T-helper 17 cell (primary cell): ENCODE measurements at places on chromosomes 3 and 15.

DNA sequence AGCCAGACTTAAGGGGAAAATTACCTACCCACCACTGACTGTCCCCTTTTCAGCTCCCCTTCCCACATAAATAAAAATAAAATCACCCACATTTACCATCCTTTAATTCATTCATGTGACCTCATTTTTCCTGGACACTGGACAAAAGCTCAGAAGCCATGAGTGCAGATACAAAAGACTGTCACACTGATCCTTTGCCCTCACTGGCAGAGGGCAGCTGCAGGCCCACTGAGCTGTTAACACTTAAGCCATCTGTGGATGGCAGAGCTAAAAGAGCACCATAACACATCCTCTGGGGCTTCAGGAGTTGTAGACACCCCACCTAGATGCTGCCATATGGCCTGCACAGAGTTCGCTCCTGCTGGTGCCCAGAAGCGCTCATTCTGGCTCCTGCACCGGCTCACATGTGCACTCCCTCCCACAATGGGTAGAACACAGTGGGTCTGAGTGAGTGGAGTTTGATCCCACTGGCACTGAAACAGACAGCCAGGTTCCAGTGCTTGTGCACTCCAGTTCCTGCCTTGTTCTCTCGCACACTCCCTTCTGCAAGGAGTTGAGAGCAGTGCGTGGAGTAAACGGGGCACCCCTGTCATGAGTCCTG, 38.8 kb downstream of the EDC3 start:
- no peak overlapping the region for H3K27ac ChIP-seq
- no peaks in the 10 kb centered on the region for H3K36me3 ChIP-seq
- no peak for DNase-seq
- peaks cover 8% of the 10 kb centered on the region for H3K4me1 ChIP-seq
- no peak overlapping the region for H3K4me3 ChIP-seq

DNA sequence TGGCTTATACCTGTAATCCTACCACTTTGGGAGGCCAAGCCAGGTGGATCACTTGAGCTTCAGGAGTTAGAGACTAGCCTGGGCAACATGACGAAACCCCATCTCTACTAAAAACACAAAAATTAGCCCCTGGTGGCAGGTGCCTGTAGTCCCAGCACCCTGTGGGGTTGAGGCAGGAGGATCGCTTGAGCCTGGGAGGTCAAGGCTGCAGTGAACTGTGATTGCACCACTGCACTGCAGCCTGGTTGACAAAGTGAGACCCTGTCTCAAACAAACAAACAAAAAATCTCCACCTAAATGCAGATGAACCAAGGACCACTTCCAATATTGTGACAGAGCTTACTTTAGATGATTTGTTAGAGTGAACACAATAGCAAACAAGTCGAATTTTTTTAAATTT, 53.7 kb downstream of the TP53BP1 start:
- peaks cover 2% of the 10 kb centered on the region for H3K36me3 ChIP-seq
- no peak overlapping the region for H3K27ac ChIP-seq
- no peak overlapping the region for H3K4me3 ChIP-seq
- H3K4me1 ChIP-seq: no peaks in the 10 kb centered on the region

- H3K4me3 ChIP-seq: no peak overlapping the region
- H3K27ac ChIP-seq: no peak overlapping the region
- DNase-seq: no peak
- no peaks in the 10 kb centered on the region for H3K36me3 ChIP-seq
Measured at GRCh38 chr3:157523814-157524213, 20.6 kb upstream of the VEPH1 start.

DNA sequence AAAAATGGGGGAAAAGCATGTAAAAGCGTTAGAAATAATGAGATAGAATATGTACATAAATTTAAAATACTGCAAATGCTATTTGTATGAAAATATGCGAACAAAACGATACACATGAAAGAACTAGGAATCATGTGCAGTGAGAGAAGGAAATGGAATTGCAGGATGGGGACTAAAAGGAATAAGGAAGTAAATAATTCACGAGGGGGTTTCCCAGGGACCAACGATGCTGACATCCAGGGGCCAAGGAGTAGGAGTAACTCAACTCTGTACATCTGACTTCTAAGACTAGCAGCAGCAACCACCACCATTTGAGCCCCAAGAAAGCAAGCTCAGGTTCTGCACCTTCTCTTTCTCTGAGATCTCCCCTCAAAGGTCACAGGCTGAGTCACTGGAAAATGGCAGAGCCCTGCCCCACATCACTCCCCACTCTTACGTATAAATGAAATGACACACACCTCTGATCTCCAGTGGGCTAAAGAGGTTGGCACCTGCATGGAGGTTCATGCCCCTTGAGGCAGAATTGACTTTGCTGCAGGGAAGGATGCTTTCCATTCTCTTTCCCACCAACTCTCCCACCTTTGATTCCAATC, 100.0 kb upstream of the DLG1 start:
- H3K27ac ChIP-seq: no peak overlapping the region
- peaks cover 2% of the 10 kb centered on the region for H3K4me1 ChIP-seq
- no peaks in the 10 kb centered on the region for H3K36me3 ChIP-seq
- no peak overlapping the region for H3K4me3 ChIP-seq
- peaks cover 29% of the 10 kb centered on the region for H3K27me3 ChIP-seq
